Chondrocyte (in vitro differentiated cells): ENCODE measurements at places on chromosomes 4 and X. TPM values are rescaled to one million over a fixed set of nuclear protein-coding genes. Genes with fewer than 3 reads are reported as not detected.

NAP1L2 gene
- 0.56 to 0.87 TPM (median 0.70 TPM) in 3 replicates for total RNA-seq

- peaks cover 18% of the 10 kb centered on the region for H3K4me1 ChIP-seq
- no peaks in the 10 kb centered on the region for H3K27me3 ChIP-seq
- H3K27ac ChIP-seq = peak overlapping the region; percentile 83
- DNase-seq = no peak
Measured at GRCh38 chr4:82989575-82990429, 20.8 kb downstream of the LIN54 start.

GRCh38 chrX:153967536-153968224 is 3.9 kb downstream of the HCFC1 start:
- no peak for DNase-seq
- peak overlapping the region; percentile 100 for H3K27ac ChIP-seq
- peaks cover 39% of the 10 kb centered on the region for H3K4me1 ChIP-seq
- no peaks in the 10 kb centered on the region for H3K27me3 ChIP-seq
- peaks cover under 1% of the 10 kb centered on the region for H3K36me3 ChIP-seq

DNA sequence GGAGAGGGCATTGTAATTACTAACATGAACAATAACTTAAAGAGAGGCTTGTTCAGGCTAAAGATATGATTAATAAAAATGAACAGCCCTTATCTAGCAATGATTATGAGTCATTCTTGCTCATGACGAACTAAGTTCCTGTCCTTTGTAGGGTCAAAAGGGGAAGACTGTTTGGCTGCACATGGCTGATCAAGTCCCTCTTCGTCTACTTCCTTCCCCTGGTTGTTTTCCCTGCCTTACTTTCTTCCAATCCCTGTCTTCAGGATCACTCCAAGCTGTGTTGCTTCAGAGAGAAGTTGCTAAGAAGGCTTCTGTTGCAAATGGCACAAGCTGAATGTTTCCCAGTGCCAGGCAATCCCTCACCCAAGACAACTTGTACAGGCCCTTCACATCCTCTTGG is 115.0 kb upstream of the HS3ST1 start:
- DNase-seq = no peak
- H3K27ac ChIP-seq = no peak overlapping the region
- H3K4me1 ChIP-seq = no peaks in the 10 kb centered on the region
- no peak overlapping the region for H3K4me3 ChIP-seq
- H3K27me3 ChIP-seq = no peaks in the 10 kb centered on the region

GRCh38 chr4:112736718-112737135 is 99.8 kb downstream of the LARP7 start:
- H3K4me3 ChIP-seq = no peak overlapping the region
- DNase-seq = no peak
- no peaks in the 10 kb centered on the region for H3K27me3 ChIP-seq

DNA sequence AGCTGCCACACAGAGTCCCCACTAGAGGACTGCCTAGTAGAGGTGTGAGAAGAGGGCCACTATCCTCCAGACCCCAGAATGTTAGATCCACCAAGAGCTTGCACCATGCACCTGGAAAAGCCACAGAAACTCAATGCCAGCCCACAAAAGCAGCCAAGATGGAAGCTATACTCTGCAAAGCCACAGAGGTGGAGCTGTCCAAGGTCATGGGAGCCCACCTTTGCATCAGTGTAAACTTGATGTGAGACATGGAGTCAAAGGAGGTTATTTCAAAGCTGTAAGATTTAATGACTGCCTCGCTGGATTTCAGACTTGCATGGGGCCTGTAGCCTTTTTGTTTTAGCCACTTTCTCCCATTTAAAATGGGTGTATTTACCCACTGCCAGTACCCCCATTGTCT is 1030.1 kb upstream of the GRIA3 start:
- no peak overlapping the region for H3K27ac ChIP-seq
- no peaks in the 10 kb centered on the region for H3K27me3 ChIP-seq
- H3K36me3 ChIP-seq = no peaks in the 10 kb centered on the region
- no peaks in the 10 kb centered on the region for H3K4me1 ChIP-seq

- no peak overlapping the region for H3K27ac ChIP-seq
- H3K27me3 ChIP-seq = no peaks in the 10 kb centered on the region
- peaks cover 7% of the 10 kb centered on the region for H3K4me1 ChIP-seq
- H3K36me3 ChIP-seq = no peaks in the 10 kb centered on the region
- no peak for DNase-seq
Measured at GRCh38 chr4:180792541-180792940, 1450.7 kb upstream of the TENM3 start.

DNA sequence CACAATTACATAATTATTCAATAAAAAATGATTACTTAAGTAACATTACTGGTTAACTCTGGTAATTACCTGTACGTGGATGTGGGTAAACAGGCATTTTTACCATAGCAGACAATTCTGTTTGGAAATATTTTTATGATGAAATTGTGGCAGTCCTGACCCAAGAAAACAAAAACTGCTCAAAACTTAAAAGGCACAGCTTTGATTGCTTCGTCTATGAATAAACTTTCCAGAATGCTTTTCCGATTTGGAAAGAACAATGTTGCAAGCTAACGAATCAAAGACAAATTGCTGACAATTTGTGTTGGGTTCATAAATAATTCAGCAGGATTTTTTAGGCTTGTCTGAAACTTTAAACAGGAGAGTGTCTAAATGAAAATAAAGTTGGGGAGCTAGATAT is 150.6 kb upstream of the GYPA start:
- DNase-seq = no peak
- no peaks in the 10 kb centered on the region for H3K27me3 ChIP-seq
- H3K4me3 ChIP-seq = no peak overlapping the region
- no peak overlapping the region for H3K27ac ChIP-seq
- H3K4me1 ChIP-seq = peaks cover 37% of the 10 kb centered on the region

IDUA gene
- 42.6 to 53.0 TPM (median 46.0 TPM) in 3 replicates for total RNA-seq

- no peak overlapping the region for H3K27ac ChIP-seq
- no peaks in the 10 kb centered on the region for H3K36me3 ChIP-seq
- no peak for DNase-seq
- no peaks in the 10 kb centered on the region for H3K27me3 ChIP-seq
- no peaks in the 10 kb centered on the region for H3K4me1 ChIP-seq
Measured at GRCh38 chrX:136797787-136798186, 17.1 kb upstream of the ARHGEF6 start.

DNA sequence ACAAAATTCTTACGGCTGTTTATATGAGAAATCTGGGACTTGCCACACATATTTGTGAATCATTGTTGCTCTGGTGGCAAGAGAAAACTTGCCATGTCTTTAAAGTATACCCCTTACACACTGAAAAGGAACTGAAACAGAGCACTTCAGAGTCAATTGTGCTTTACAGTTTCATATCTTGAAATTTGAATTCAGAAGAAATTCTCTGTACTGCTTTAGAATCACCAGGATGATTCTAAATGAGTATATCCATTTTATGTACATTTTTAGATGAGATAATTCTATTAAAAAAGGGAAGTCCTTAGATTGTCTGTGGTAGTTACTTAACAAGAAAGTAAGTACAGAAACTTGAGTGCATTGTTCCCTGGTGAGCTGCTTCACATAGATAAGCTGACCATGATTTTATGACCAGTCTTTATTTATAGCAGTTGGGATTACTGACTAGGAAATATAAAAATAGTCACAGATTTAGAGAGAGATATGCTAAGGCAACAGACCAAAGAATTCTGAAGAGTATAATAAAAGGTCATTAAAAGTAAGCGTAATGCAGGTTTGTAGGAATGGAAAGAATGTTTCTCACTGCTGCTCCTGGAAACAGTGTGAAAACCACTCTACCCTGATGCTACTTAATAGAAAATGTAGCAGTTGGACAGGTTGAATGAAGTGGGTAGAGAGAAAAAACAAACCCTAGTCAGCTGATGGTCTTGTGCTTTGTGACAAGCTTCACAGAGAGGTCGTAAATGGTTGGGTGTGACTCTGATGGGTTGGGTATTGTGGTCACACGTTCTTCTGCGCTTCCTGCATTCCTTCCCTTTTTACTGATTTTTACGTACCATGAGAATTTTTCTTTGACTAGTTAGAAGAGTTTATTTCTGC is 41.0 kb downstream of the FNIP2 start:
- H3K27me3 ChIP-seq = no peaks in the 10 kb centered on the region
- peak overlapping the region; percentile 39 for H3K4me3 ChIP-seq
- peak overlapping the region; percentile 93 for H3K27ac ChIP-seq

GRCh38 chr4:87042221-87042620 is 107.4 kb downstream of the AFF1 start:
- no peaks in the 10 kb centered on the region for H3K27me3 ChIP-seq
- peaks cover under 1% of the 10 kb centered on the region for H3K36me3 ChIP-seq
- DNase-seq = no peak
- peaks cover 41% of the 10 kb centered on the region for H3K4me1 ChIP-seq
- no peak overlapping the region for H3K4me3 ChIP-seq

ABHD18 gene
- total RNA-seq = 7.8 to 9.9 TPM (median 8.8 TPM) in 3 replicates
